Transverse colon (tissue), 4 donors: ENCODE measurements at places on chromosomes 13 and 19. TPM values are rescaled to one million over a fixed set of nuclear protein-coding genes. Genes with fewer than 3 reads are reported as not detected.

- H3K27me3 ChIP-seq, result no peaks in the 10 kb centered on the region
- peaks cover 53% of the 10 kb centered on the region for H3K4me1 ChIP-seq
- no peak overlapping the region for H3K27ac ChIP-seq
Measured at GRCh38 chr13:114126789-114127472, 5.5 kb downstream of the RASA3 start.

DNA sequence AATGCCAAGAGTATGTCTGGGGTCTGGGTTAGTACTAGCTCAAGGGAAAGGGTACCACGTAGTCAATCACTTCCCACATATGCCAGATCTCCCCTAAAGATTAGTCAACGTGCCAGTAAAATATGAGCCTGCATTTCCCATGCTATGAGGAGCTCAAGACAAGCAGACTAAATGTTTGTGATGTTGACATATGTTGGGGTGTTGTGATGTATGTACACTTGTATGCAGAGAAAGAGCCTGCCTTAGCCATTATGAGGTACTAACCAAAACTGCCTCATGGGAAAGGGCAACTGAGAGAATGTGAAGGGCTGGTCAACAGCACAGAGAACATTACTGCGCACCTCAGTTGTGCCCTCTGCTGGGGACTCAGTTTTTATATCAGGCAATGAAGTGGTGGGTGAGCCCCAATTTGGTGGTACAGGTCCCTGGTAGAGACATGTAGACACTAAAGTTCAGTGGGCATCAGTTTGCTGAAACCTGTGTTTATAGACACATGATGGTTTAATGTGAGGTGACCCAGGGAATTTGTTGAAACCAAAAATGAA is 287.0 kb downstream of the DCT start:
- H3K27me3 ChIP-seq, result no peaks in the 10 kb centered on the region
- DNase-seq, result peak; percentile 15
- no peaks in the 10 kb centered on the region for H3K36me3 ChIP-seq
- H3K27ac ChIP-seq, result no peak overlapping the region
- no peak overlapping the region for H3K4me3 ChIP-seq

- no peaks in the 10 kb centered on the region for H3K36me3 ChIP-seq
- DNase-seq, result no peak
- peaks cover 7% of the 10 kb centered on the region for H3K4me1 ChIP-seq
- peaks cover 18% of the 10 kb centered on the region for H3K27me3 ChIP-seq
- no peak overlapping the region for H3K4me3 ChIP-seq
Measured at GRCh38 chr19:5297272-5297669, 43.3 kb downstream of the PTPRS start.

TMEM59L gene
- 0.55 TPM for total RNA-seq

ONECUT3 gene
- not detected for total RNA-seq
